Activated CD8-positive, alpha-beta memory T cell treated with anti-CD3 and anti-CD28 coated beads for 1 hour (primary cell): ENCODE measurements at places on chromosomes 5 and 9.

- no peak for DNase-seq
Observed at GRCh38 chr5:54862036-54862435, 123.4 kb downstream of the ESM1 start.

- no peak for DNase-seq
Observed at GRCh38 chr5:96236051-96236450, 197.0 kb downstream of the PCSK1 start.

DNA sequence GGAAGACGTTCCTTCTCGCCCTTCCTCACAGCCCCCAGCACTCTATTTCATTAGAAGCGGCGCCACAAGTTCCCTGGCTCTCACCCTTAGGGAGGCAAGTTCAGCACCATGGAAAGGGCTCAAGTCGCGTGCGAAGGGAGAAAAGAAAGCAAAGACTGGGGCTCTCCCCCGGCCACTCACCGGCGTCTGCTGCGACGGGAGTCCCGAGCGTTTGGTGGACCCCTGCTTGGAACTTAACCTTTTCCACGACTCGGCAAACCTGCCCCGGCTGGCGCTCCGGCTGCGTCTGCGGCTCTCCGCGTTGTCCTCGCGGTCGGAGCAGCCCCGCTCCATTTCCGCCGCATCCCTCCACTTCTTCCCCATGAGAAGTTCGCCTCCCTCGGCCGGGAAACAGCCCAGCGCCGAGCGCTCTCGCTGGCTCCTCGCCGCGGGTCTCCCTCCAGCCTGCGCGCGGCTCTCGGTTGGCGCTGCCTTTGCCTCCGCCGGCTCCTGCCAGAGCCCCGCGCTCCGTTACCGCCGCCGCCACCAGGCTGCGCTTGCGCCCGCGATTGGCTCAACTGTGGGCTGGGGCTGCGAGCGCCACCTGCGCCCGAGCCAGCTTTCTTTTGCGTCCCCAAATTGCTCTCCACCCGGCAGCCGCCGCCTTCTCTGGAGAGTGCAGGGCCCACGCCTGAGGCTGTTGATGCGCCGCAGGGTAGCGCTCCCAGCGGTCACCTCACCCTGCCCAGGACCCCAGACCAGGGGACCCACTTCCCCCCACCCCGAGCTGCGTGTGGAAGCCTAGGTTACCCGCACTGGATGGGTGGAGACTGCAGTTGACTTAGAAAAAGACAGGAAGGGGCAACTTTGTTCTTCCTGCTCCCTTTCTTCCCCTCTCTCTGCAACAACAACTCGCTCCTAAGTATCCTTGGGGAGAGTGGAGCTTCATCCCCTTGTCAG lies 321.6 kb downstream of the CEMIP2 start:
- no peak for DNase-seq

DNA sequence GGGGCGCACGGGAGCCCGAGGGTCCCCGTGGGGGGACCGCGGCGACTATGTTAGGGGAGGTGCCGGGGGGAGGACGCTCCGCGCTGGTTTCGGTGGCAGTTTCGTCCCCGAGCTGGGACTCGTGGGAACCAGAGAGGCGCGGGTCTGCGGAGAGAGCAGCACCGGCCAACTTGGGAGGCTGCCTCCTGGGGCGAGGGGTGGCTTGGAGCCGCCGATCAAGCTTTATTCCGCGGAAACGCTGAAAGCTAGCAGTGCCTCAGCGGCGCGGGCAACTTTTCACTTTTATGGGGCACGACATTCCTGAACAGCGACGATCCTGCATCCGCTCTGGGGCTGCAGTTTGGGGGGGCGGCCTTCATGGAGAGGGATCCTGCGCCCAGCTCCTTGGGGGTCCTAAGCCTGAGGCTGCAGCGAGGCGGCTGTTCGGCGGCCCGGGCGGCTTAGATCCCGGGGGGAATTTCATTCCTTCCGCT lies 369 bp downstream of the OCLN start:
- DNase-seq = no peak

GRCh38 chr5:75042522-75042921 lies 9.8 kb downstream of the GCNT4 start:
- DNase-seq = no peak

DNA sequence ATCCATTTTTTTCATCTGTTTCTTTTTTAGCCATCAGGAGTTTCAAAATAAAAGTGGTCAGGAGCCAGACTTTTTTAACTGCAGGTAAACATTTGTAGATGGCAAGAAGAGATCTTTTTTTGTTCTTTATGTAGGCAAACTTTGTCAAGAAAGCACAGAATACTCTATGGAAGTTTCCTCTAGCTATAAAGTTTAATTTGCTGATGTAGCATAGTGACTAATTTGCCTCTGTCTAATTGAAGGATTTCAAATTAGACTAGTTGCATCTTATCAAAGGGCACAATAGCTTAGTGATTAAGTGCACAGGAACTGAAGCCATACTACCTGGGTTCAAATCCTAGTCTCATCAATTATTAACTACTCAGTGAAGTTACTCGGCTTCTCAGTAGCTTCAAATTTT lies 22.0 kb downstream of the FGF10 start:
- no peak for DNase-seq

DNA sequence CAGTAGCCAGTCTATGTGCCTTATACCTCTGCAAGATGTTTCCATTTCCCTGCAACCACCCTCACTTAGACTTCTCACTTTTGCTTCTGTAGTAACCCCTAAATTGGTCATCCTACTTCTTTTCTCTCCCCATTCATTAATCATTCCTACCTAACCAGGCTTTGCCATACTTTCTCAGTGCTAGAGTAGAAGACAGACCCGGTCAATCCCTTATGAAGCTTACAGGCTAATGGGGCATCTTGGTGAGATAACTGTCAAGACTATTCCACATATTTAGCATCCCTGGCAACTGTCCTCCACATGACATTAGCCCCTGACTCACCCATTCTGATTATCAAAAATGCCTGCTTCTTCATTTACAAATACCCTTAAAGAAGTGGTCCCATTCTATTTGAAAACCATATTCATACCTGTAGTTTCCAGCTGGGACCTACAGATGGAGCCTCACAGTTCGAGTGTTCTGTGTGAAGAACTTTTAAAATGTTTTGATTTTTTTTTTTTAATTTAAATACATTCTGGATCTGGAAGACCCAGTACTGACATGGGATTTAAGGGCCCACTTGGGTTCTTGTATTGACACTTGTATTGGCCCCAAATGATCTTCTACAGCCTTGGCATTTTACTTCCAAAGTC lies 21.0 kb downstream of the F2RL2 start:
- DNase-seq = no peak
